ENCODE measurements at places on chromosomes 2 and 18.

DNA sequence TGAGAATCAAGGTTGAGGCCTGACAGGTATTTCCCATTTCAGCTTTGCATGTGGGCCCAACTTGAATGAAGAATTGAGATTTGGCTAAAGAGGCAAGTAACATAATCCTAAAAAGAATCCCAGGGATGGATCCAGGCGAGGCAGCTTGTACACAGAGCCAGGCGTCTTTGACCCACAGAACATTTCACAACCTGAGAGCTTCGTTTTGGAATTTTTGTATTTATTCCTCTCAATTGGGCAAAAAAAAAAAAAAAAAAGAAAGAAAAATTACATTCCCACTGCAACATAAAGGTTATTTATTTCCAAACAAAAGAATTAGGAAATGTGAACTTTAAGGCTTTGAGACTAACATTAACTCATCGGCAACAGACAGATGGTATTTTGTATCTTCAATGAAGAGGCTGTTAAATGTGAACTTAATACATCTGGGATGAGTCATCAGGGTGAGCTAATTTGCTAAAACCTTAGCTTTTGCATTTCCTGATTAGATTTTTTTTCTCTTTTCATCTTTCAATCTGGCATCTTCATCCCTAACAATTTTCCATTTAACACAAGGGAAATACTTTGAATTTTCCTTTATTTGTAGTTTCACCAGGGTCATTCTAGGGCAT, 478.5 kb upstream of the TNP1 start:
- DNase-seq: no peak

GRCh38 chr2:1591978-1592907, 152.1 kb downstream of the PXDN start:
- peak; percentile 87 for DNase-seq

DNA sequence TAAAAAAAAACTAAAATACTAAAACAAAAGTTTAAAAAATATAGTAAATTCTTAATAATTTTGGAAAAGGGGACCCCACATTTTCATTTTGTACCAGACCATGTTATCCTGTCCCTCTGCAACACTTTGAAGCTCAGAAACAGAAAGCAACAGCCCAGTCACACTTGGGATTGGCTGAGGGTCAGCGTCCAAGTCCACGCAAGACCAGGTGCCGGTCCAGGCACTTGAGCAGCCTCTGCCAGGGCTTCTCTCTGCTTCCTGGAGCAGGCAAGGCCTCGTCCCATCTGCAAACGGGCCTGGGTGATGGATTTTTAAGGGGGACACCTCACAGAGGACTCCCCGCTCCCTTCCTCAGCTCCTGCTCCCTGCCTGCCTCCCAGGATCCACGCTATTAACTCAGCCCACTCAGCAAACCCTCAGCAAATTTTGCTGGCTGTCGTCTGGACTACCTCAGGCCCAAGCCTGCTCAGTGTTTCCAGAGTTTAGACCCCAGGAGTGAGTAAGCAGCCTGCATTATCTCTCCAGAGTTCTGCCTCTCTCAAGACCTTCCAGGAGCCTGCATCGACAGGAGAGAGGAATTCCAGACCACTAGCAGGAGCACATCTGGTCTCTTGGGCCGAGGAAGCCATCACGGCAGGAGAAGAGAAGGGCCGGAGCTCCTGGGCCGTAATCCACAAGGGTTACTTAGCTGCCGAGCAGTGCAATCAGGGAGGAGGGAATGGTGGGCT, 88.7 kb upstream of the STPG4 start:
- peak; percentile 17 for DNase-seq

DNA sequence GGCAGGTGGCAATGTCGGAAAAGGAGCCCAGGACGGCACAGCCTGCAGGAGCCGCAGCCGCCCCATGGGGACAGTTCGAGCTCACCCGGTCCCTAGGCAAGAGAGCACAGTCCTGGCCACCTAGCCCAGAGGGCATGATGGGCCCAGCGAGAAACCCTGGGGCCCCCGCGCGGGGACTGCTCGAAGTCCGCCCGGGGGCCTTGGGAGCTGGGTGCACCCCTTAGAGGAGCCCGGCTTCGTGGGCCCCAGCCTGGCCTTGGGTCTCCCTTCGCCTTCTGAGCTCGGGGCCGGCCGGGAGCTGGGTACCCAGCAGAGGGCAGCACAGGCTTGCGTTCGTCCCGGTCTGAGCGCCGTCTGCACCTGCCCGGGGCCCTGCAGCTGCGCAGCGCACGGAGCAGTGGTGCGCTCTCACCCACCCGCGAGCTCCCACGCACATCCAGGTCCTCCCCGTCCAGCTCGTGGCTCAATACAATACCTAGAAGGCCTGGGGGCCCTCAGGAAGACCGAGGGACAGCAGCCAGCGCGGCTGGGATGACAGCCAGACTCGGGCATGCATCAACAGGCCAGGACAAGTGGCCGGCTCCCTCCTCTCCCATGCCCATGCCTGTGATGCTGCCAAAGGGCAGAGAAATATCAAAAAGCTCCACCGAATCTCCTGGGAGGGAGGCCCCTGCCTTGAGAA, 96.2 kb upstream of the ZNF532 start:
- peak; percentile 92 for DNase-seq

DNA sequence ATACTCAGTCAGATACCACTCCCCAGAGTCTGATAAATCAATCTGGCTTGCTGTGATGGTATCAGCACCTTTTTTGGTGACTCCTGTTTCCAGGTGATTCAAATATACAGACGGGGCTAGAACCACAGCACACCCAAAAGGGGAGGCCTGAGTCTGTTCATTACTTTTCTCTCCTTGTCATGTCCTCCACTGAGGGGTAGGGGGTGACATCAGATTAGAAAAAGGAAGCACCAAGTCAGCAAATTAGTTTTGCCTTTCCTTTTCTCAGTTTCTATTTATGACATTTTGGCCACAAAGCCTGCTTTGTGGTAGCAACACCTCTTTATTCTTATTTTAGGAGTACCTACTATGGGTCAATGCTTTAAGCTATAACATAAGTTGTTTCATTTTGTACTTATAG, 127.4 kb downstream of the CCDC102B start:
- DNase-seq: peak; percentile 13

DNA sequence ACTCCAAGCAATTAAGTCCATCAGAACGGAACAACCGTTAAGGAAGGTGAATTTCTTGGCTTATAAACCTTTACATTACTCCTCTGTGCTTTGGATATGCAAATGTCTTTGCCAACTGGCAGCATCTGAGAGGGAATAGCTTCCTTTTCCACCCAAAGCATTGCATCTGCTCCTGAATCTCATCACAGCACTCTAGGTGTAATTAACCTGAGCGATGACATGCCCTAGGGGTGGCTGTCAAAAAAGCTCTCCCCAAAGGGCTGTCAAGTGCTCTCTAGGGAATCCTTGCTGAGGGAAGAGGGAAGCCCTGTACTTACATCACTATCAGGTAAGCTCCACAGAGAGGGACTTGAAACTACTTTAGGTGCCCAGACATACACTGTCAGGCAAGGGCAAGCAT, 5.5 kb upstream of the SMARCAL1 start:
- DNase-seq: peak; percentile 16

- no peak for DNase-seq
Observed at GRCh38 chr2:47897883-47898731, 8.2 kb downstream of the FBXO11 start.

- no peak for DNase-seq
Observed at GRCh38 chr2:158716121-158716791, 78.9 kb upstream of the DAPL1 start.

- no peak for DNase-seq
Observed at GRCh38 chr18:51884039-51884438, 456.0 kb upstream of the DCC start.

GRCh38 chr2:20925265-20925889, 102.5 kb upstream of the LDAH start:
- DNase-seq: peak; percentile 58

- no peak for DNase-seq
Observed at GRCh38 chr2:117027646-117028045, 786.8 kb upstream of the DDX18 start.

- DNase-seq: no peak
Observed at GRCh38 chr2:29236074-29236473, 120.9 kb downstream of the CLIP4 start.

DNA sequence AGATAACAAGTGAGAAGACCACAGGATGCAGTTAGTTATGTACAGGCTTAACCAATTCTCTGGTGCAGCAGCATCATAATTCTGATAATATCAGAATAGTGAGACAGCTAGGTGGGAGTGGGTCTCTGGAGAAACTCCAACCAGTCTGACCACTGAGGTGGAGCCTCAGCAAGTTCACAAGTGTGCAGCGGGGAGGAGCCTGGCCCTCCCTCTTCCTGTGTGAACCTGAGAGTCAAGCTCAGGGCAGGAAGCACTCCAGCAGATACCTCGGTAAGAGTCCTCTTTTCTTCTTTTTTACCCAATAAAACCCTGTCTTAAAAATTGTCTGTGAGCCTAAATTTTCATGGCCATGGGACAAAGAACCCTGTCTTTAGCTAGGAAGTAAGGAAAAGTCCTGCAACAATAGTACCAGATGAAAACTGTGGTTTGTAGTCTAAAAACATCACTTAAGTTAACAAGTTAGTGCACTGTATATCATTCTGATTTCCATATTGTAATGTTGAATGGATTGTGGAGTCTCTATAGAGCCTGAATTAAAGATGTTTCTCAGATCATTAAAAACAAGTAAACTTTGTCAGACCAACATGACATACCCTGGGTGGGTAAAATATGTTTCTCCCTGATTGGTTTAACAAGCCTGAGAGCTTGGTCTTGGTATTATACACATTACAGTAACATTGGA, 370.8 kb downstream of the TMEM182 start:
- DNase-seq: no peak

DNA sequence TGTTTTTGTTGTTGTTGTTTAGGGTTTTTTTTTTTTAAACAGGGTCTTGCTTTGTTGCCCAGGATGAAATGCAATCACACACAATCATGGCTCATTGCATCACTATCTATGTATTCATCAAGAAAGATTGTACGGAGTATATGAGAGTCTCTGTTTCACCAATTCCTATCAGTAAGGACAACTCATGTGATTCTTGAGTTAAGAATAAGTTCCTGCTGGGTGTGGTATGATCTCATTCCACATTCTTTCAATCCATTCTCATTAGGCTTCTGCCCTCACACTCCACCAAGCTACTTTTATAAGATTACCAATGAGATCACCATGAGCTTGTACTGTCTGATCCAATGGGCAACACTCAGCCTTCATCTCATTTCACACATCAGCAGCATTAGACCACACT, 9.1 kb upstream of the AP1S3 start:
- DNase-seq: peak; percentile 16

DNA sequence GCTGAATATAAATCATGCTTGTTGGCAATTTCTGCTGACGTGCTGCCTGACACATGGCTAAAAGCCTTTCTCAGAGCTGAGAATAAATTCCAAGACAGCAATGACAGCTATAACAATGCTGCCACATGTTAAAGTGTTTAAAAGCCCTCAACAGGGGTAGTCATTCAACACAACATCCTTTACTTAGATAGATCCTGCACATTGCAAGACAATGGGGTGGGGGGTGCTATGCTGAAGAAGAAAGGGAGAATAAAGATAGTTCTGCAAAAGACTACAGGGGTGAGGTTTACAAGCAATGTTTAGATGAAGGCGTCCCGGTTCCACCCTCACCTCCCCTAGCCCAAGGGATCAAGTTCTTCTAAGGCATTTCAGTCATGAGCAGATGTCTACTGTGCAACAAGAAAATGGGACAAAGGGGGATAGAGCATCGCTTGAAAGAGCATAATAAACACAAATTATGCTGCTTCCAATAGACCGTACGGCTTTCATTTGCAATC, 291.0 kb upstream of the ACVR2A start:
- peak; percentile 54 for DNase-seq

- DNase-seq: peak; percentile 77
Observed at GRCh38 chr2:219448099-219448775, 13.6 kb downstream of the SPEG start.

DNA sequence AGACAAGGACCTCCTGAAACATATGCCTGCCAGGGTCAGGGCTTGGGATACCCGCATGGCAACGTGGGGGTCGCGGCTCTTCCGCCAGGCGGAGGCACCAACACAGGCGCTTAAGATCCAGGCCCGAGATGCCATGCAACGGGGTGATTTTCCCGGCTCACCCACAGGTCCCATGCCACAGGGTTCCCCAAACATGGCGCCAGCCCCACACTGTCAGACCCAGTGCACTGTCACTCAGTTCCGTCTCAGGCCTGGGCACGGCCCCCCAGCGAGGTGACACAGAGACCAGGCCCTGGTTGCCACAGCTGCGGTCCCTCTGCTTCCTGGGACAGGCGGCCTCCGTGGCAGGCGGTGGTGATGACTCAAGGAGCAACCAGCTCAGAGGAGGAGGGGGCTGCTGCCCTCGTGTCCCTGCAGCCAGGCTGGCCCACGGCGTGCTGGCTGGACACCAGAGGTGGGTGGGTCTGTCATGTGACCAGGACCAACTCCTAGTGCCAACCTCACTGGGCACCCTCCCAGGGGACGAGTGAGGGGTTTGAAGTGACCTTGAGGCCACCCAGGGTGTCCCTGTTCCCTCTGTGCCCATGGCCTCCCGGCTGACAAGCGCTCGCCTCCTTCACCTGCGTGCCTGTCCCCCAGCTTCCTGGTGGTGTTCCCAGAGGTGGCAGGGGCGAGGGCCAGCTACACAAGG, 4.9 kb downstream of the PDCD1 start:
- DNase-seq: no peak

DNA sequence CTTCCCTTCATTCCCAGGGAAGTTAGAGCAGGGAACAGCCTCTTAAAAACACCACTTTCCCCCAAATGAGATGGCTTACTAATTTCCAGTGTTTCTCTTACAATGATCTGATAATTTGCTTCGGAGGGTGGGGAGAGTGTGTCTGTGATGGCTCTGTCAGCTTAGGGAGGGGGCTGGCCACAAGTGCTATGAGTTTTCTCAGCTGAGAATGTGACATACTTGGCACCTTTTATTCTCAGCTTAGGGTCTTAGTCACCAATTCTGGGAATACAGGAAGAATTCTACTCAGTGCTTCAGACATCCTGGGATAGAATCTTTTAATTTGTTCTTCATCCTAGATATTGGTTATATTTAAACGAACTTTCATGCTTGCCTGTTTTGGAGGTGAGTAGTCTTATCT, 64.4 kb downstream of the AOX1 start:
- DNase-seq: no peak

- DNase-seq: no peak
Observed at GRCh38 chr18:4677006-4677405, 221.9 kb upstream of the DLGAP1 start.

DNA sequence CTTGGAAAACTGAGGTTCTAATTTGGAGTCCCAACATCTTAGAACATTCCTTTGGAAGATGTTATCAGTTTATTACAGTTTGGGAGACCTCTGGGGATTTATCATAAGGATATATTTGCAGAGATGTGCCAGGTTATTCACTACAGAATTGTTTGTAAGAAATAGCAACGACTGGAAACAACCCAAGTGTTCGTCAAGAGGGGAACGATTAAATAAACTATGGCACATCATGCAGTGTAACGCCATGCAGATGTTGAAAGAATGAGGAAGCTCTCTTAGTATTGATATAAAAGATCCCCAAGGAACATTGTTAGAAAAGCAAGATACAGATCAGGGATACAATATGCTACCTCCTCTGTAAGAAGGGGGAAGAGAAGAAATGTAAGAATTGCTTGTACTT, 210.6 kb downstream of the TMEM247 start:
- DNase-seq: peak; percentile 60

GRCh38 chr2:69618362-69618761, 25.2 kb downstream of the AAK1 start:
- no peak for DNase-seq

Data from eye (tissue), 1 donor.